ENCODE measurements at places on chromosomes 12 and 14.
A peak's percentile ranks its signal among the peaks of the same experiment; 100 is the strongest.

DNA sequence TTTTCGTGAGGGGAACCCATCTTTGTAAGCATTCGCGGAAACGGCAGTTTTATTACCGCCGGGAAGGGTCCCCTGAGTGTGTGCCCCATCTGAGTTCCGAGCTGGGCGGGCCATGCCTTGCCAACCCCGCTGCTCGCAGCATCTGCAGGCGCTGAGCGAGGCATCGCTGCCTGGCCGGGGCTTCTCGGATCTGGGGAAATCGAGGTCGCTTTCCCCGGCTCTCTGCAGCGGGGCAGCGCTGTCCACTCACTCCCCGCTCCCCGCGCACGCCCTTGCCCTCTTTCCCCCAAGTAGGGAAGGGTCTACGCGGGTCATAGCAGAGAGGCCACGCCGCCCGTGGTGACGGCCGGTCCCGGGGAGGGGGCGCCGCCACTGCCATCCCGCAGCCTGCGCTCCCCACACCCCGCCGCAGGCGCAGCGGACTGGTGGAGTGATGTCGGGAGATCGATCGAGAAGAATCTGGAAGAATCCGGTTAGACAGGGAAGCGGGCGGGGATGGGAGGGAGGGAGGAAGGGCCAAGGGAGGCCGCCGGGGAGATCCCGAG lies 507 bp upstream of the FKBP4 start:
- no peak for DNase-seq

GRCh38 chr14:58151133-58152013 lies 640 bp downstream of the ARMH4 start:
- DNase-seq, result no peak

- no peak for DNase-seq
Observed at GRCh38 chr14:103250874-103251273, 83.2 kb upstream of the EIF5 start.

- no peak for DNase-seq
Observed at GRCh38 chr12:89992668-89993451, 284.2 kb upstream of the ATP2B1 start.

GRCh38 chr12:15856097-15856982 lies 25.8 kb upstream of the STRAP start:
- peak; percentile 21 for DNase-seq

DNA sequence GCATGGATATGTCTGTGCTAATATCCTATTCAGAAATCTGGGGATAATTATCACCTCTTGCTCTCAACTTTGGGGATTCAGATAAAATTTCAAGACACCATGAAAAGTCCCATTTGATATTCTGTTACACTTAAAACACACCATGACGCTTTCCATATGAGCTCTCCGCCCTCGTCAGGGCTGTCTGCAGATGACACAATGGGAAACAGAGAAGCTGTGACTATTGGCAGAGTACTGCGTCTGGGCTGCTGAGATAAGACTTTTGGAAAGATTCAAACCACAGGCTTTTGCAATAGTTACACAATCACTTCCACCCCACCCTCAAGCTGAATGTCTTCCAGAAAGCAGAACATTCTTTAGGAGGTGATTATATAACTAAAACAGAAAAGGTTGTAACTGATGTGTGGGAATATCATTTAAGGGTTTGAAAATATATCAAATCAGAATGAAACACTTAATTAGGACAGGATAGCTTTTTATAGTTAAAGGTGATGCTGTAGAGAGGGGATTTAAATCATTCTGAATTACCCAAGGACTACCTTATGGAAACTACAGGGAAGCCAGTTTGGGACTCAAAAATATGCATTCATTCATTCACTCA lies 75.3 kb upstream of the TMPO start:
- no peak for DNase-seq

GRCh38 chr12:73892201-73892600 lies 645.4 kb upstream of the ATXN7L3B start:
- no peak for DNase-seq

GRCh38 chr14:64885559-64885958 lies 5.9 kb upstream of the SPTB start:
- DNase-seq, result no peak

- DNase-seq, result no peak
Observed at GRCh38 chr12:23949348-23950209, at the start of gene SOX5. Gene SOX5 (minus strand): TSS chr12:23949670. CDS start chr12:23949601, 69 bp downstream.

DNA sequence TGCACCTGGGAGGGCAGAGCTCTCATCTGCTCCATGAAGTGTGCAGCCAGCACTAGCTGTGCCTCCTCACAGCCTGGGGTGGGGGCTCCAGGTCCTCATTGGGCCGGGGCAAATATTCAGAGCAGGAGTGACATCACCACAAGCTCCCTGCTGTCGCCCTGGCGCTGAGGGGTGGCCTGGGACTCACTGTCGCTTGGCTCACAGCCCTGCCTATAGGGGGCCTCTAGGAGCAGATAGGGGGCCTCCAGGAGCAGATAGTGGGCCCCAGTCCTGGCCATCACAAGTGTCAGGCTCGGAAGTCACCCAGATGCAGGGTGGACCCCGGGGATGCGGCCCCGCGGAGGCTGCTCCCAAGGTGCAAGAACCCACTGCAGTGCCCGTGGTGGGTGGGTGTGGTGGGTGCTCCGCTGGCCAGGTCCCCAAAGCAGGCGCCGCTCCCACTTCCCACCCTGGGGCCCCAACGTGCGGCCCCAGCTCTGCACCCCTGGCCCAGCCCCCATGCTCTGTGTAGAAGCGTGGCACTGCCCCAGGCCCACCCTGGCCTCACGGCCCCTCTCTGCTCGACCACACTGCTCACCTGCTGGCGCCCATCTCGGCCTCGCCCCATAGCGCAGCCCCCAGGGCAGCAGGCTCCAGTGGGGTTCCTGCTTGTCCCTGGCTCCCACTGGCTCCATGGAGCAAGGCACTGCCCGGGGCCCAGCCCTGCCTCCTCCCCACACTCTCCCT lies 18.0 kb downstream of the SYNJ2BP start:
- no peak for DNase-seq

GRCh38 chr12:117646520-117646919 lies 285.1 kb upstream of the NOS1 start:
- no peak for DNase-seq

GRCh38 chr12:116454950-116455447 lies 104.2 kb upstream of the MAP1LC3B2 start:
- no peak for DNase-seq

- no peak for DNase-seq
Observed at GRCh38 chr12:125280482-125281377, 215.5 kb downstream of the AACS start.

DNA sequence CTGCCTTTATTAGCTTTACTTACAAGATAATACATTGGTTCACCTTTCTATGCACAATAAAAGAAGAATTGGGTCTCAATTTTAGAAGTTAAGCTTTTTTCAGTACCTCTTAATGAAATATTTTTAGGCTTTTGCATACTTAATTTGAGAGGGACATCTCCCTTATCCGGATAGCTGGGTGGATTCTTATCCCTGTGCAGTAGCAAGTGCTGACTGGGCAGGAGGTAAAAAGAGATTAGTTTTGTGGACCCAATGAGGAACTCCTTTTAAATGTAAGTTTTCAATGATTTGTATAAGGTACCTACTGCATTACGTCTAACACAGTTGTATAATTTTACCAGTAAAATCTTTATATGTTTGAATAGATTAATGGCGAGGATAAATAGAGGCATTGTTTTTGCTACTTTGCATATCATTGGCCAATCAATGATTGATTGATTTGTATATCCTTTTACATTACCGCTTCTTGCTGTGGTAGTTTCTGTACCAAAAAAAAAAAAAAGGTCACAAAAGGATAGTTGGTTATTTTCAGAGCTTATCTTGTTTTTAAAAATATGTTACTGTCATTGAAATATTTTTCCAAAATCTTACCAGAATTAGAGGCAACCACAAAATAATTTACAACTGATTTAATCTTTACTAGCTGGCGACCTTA lies 2.2 kb downstream of the CPSF6 start:
- no peak for DNase-seq

DNA sequence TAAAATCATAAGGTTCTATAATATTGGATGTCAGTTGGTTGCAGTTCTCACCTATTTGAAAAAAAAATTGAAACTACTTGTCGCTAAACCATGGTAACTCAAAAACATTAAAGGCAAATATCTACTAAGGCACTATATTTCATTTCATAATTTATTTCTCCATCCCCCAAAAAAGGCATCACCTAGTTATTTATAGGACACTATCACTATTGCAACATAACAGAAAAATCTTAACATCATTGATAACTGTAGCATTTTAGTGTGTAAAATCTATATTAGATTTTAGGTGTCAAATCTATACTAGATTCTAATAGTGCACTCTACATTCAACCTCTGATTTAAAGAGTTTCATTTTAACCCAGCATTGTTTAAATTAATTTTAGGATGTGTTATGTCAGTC lies 1.7 kb downstream of the SPTSSA start:
- no peak for DNase-seq

- no peak for DNase-seq
Observed at GRCh38 chr14:81286574-81287370, 66.0 kb upstream of the GTF2A1 start.

GRCh38 chr14:94044476-94045091 lies 18.4 kb downstream of the OTUB2 start:
- no peak for DNase-seq

DNA sequence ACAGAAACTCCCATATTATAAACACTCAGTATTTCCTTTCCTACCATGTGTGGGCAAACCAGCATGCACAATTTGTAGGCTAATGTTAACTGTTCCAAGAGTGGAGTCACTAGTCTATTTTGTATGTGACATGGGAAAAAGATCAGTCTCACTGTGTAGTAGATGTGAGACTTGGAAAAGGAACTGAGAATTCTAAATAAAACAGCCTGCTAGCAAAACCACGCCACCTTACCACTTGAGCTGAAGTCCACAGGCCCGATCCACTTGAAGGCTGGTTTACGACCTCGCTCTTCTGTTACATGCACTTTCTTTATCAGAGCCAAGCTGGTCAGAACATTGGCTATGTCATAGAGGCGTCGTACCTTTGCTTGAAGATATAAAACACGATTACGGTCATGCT lies 22.5 kb downstream of the E2F7 start:
- DNase-seq, result no peak

DNA sequence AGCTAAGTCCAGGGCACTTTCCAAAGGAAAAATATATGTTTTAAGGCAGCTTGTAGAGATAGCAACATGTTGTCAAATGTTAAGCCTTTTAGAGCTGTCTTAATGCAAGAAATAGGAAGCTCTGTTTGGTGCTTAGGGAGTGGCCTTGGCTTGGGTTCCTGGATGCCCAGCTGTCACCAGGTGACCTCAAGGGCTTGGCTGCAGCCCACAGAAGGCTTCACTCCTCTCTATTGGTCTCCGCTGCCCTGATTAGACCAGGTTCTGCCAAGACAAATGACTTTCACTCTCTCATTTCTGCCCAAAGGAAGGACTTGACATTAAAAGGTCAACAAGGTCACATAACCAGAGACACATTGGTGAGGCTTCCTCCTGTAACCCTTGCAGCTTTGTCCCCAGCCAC lies 76.8 kb downstream of the WSCD2 start:
- no peak for DNase-seq

DNA sequence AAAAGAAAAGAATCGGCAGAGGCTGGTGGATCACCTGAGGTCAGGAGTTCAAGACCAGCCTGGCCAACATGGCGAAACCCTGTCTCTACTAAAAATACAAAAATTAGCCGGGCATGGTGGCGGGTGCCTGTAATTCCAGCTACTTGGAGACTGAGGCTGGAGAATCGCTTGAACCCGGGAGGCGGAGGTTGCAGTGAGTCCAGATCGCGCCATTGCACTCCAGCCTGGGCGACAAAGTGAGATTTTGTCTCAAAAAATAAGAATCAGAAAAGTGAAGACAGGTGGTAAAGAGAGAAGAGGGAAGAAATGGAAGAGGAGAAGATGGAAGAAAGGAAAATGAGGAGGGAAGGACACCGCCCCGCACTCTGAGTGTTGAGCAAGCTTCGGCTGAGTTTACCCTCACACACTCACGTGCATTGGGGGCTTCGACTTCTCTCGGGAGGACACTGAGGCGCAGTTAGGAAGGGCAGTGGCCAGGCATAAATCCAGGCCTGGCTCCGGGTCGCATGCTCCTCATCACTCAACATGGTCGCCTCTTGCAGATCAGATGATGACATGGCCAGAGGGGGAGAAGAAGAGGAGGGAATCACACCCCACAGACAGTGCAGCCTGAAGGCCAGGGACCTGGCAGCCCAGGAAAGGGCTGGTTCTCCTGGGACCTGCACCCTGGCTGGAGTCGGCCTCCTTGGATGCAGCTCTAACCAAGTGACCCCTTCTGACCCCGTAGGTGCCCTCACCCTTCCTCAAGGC lies 61.1 kb downstream of the PRMT8 start:
- no peak for DNase-seq

DNA sequence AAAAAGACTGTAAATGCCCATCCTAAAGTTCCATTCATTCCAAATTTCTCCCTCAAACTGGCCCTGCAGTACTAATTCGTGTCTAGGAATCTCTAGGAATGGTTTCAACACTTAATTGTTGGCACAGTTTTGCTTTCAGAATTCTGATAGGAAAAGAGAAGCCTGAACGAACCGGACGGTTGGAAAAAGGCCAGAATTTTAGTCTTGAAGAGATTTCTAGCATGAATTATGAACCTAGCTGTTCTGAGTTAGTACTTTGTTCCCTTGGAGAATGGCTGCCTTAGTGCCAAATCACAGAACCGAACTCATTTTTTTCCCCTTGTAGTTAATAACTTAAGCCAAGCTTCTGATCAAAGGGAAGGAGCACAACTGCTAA lies 262.6 kb downstream of the ADAMTS20 start:
- DNase-seq, result no peak

- peak; percentile 11 for DNase-seq
Observed at GRCh38 chr12:110073049-110073831, 24.9 kb upstream of the C12orf76 start.

GRCh38 chr12:132194056-132194455 lies 49.8 kb downstream of the NOC4L start:
- DNase-seq, result no peak

DNA sequence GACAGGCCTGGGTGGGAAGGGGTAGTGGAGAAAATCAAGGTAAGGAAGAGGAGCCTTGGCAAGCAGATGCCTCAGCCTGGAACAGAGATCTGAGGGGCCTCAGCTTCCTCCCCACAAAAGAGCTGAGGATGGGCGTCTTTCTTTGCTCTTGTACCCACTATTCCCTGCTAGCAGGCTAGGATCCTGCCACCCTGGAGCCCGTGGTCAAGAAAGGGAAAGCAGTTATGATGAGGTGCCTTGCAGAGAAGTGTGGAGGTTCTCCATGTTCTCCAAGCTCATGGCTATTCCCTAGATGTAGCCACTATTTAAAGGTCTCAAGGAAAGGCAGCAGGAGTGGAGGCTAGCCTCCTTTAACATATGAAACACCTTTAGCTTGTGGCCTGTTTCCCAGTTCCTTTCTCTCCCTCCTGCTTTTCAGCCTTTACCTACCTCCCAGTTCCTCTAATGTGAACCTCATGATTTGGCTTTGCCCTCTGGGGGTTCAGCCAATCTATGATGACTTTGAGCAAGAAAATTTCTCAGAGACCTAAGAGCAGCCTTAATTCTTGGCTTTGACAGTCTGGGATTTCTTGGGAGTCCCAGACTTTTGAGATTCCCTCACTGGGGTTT lies 1.1 kb downstream of the IKZF4 start:
- DNase-seq, result no peak

DNA sequence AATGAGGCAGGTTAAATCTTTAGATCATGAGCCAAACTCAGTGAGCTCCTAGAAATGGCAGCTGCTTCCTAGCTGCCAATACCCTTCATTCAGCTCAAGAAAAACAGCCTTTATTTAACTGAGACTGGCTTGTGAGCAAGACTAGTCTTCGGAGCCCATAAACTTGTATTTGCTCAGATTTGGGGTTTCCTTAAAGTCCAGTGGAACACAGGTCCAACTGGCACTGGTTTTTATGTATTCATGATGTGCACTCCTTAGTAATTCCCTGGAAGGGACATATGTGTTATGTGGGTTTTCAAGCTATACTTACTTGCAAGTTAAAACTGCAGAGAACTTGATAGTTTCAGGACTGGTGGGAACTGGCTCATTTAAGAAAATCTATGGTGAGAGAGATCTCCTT lies 380.1 kb upstream of the TMEM132C start:
- DNase-seq, result no peak

Measured in activated CD4-positive, alpha-beta T cell treated with anti-CD3 and anti-CD28 coated beads, Interleukin-2, amount 50 U/mL, for 4 hours (primary cell).